Stimulated activated CD4-positive, alpha-beta T cell treated with anti-CD3 and anti-CD28 coated beads, Interleukin-1b, Interleukin-23, amount 100 ng/mL, for 1 hour (primary cell): ENCODE measurements at places on chromosomes 4 and X.

DNA sequence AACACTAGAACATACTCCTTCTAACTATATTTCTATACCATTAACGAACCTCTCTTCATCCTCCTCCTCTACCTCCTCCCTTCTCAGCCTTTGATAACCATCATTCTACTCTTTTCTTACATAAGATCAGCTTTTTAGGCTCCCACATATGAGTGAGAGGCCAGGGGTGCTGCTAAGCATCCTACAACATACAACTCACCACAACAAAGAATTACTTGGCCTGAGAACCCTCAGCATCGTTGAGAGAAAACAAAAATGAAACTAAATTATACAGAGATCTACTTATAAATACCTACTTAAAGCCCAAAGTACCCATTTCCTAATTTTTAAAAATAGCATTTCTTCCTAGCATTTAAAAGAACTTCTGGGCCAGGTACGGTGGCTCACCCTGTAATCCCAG lies 77.7 kb downstream of the CC2D2A start:
- DNase-seq: no peak

- DNase-seq: no peak
Observed at GRCh38 chrX:103793545-103793940, 16.9 kb downstream of the PLP1 start.

DNA sequence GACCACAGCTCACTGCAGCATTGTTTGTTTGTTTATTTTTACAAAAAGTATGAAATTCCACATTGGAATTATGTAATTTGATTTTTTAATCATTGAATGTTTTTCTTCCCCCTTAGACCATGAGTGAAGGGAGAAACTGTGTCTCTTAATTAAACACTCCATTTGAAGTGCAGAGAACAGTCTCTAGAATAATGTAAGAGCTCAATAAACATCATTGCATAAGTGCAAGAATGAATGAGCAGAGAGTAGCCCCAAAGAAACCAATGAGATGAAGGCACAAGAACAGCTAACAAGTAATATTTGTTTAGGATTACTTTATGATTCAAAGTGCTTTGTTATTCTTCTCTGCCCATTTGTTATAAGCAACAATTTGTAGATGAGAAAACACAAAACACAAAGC lies 921.3 kb upstream of the LCORL start:
- DNase-seq: no peak

DNA sequence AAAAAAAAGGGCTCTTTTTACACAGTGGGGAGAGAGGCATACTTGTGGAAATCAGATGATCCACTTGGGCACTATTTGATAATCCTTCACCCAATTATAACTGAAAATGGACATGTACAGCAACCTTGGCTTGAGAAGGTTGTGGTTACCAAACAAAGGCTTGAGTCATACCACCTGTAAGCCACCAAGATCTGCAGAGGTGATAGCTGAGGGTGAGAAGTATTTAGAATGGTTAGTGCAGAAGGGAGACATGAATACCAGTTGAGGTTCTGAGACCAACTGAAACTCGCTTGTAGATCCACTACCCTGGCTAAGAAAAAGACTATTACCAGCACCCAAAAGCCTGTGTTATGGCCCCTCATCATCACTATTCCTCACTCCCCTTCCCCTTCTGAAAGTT lies 614.0 kb downstream of the STIM2 start:
- DNase-seq: no peak

DNA sequence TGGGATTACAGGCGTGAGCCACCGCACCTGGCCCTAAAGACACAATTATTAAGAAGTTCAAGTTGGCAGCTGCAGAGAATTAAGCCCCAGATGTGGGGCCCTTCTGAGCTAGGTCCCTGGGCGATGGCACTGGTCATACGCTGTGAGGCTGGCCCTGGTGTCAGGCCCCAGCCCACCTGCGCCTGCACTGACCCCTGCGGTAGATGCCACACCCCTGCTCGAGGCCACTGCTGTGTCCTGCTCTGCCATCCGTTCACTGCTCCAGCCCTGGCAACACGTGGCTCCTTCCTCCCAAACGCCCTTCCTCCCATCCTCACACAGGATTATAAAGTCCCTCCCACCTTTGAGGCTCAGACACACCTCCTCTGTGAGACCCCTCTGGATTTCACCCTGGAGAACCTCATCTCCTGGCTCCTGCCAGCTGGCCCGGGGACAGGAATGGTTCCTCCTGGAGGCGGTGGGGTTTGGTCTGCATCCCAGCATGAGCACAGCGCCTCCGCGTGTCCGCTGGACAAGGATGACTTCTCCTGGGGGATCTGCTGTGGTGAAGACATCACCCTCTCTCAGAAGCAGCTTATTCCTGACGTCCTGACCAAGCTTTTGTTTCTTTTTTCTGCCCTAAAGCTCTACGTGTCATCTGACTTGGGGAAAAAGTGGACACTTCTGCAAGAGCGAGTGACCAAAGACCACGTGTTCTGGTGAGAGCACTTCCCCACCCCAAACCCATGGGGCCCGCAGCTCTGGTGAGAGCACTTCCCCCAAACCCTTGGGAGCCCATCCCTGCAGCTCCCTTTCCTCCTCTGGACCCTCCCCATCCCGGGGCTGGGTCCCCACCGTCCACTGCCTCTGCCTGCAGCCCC lies 219.0 kb upstream of the PSAPL1 start:
- DNase-seq: no peak
